ENCODE measurements at places on chromosomes 12 and 14.

DNA sequence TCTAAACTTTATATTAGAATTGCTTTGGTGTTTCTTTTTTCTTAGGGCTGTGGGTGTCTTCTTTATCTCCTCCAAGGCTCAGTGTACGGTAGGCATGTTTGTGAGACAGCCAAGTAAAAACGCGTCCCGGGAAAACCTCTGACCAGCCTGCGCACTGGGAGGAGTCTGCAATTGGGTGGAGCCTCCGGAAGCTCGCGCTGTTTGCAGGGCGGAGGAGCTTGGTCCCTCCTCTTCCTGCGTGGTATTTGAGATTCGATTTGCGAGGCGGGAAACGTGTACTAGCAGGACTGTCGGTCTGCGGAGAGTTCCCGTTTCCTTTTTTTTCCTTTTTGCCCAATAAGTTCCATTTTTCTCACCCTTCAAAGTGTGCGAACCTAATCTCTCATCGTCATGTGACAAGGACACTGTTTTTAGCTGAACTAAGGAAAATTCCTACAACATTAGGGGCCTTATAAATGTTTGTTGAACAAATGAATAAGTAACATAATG is 182.1 kb upstream of the OTX2 start:
- DNase-seq = no peak

- peak; percentile 37 for DNase-seq
These were observed 3.3 kb upstream of the ASCL1 start for GRCh38 chr12:102954134-102954533.

- DNase-seq = peak; percentile 18
These were observed 242.5 kb upstream of the ATP2B1 start for GRCh38 chr12:89951050-89951693.

GRCh38 chr12:78034025-78034424 is 203.3 kb downstream of the NAV3 start:
- no peak for DNase-seq

DNA sequence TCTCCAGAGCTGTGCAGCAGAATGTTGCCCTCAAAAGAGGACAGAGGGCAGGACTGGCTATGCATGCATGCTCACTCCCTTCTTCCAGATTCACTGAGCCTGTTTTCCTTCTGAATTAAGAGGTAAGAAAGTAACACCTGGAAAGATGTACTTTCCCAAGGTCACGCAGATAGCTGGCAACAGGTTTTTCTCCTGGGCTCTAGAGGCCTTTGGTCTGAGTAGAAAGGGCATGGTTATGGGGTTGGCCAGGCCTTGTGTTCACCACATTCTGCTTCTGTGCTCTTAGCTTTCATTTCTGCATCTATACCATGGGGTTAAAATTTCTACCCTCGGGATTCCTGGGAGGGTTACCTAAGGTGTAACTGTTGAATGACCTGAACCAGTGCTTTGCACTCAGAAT is 57.5 kb downstream of the RASSF3 start:
- no peak for DNase-seq

GRCh38 chr12:123907726-123908476 is 64.7 kb downstream of the CCDC92 start:
- no peak for DNase-seq

- DNase-seq = no peak
These were observed 452.4 kb upstream of the NOVA1 start for GRCh38 chr14:27050208-27050607.

GRCh38 chr14:68395604-68396003 is 397.3 kb downstream of the ZFP36L1 start:
- DNase-seq = no peak

- DNase-seq = no peak
These were observed 9.5 kb downstream of the BEST3 start for GRCh38 chr12:69689638-69690037.

GRCh38 chr12:44889162-44889561 is 13.0 kb upstream of the NELL2 start:
- no peak for DNase-seq

DNA sequence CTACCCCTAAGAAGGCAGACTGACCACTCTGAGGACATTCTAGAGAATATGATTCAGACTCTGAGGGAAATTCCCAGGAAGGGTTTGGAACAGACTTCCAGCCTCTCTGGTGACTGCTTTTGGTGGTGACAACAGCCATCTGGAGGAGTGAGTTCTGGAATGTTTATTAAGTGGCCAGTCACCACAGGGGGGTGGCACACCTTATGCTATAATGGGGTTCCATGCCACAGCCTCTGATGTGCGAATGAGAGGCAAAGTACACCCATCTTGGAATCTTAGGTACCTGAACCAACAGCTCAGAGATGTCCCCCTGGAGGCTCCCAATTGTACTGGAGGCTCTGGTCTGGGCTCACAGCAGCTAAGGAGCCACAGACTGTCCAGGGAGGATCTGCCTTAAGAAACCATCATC is 9.5 kb upstream of the TINF2 start:
- no peak for DNase-seq

DNA sequence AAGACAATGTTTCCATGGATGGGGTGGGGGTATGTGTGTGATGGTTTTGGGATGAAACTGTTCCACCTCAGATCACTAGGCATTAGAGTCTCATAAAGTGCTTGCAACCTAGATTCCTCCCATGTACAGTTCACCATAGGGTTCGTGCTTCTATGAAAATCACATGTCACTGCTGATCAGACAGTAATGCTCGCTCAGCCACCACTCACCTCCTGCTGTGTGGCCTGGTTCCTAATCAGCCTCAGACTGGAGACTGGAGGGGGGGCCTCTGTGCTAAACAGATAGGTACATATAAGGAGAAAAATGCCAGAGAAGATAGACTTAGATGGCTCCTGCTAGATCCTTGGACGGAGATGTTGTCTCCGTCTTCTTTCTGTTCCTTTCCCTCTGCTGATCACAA is 1296.9 kb upstream of the SEL1L start:
- DNase-seq = no peak

GRCh38 chr12:5947006-5947405 is 1.9 kb upstream of the ANO2 start:
- no peak for DNase-seq

GRCh38 chr12:57370696-57371095 is 60.1 kb downstream of the R3HDM2 start:
- DNase-seq = no peak

GRCh38 chr12:97609957-97610356 is 147.4 kb downstream of the RMST start:
- DNase-seq = no peak

DNA sequence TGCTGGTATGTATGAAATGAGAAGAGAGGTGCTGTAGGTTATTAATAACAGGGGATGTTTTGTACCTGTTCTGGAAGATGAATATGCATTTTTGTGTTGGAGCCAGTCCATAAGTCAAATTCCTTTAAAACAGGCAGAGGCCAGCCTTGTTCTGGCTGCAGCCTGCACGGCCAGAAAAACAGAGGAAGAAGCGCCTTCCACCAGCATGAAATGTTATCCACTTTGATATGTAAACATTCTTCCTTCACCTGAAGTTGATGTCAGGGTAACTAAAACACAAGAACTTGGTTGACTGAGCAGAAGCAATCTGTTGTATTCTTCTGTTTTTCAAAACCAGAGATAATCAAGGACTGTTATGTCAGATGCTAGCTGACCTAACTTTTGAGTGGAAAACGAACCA is 237.9 kb upstream of the PLEKHG7 start:
- no peak for DNase-seq

DNA sequence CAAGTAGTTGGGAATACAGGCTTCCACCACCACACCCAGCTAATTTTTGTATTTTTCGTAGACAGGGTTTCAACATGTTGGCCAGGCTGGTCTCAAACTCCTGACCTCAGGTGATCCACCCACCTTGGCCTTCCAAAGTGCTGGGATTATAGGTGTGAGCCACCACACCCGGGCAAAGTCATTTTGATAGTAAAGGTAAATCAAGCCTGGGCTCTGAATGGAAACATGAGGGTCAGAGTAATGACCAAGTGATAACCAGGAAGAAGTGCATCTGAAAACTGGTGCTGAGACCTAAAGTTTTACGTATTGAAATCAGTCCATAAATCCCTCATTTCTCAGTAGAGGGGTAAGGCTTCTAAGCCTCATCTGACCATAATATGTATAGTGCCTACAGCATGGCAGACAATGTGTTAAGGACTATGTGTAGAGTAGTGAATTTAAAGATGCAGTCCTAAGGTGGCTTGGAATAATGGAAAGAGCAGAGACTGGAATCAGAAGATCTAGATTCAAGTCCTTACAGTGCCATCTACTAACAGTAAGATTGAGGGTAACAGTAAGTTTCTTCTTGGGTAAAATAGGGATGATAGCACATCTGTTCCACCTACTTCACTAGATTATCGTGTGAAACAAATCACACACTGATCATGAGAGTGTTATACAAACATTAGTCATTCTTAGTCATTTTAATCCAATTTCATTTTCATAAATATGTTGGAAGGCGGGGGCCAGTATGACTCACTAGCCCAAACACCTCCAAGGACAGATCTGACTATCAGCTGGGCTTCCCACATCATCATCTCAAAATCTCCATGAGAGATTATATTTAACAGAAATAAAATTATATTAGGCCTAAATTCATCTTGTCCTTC is 11.2 kb downstream of the MAP4K5 start:
- DNase-seq = no peak

- no peak for DNase-seq
These were observed 406.9 kb upstream of the SOX5 start for GRCh38 chr12:24356240-24356804.

- no peak for DNase-seq
These were observed 321.9 kb downstream of the RAD51B start for GRCh38 chr14:68141281-68142088.

- no peak for DNase-seq
These were observed 42.1 kb downstream of the SERPINA3 start for GRCh38 chr14:94654071-94654861.

GRCh38 chr14:76306131-76306530 is 69.8 kb upstream of the ESRRB start:
- DNase-seq = no peak

DNA sequence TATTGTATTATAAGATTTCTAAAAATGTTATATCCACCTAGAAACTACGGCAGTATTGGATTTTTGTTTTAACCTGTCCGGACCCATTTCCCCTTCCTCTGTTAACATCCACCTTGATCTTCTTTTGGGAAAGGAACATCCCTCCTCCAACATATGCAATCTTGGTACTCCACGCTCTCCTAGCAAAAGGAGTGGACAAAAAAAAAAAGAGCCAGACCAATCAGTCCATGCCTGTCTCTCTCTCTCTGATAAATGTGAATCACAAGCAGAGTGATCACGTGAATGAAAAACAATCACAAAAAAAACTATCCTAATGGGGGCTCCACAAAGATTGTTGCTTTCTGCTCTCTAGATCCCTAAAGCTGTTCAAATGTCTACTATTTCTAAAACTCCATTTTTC is 27.1 kb downstream of the OSBPL8 start:
- DNase-seq = no peak

DNA sequence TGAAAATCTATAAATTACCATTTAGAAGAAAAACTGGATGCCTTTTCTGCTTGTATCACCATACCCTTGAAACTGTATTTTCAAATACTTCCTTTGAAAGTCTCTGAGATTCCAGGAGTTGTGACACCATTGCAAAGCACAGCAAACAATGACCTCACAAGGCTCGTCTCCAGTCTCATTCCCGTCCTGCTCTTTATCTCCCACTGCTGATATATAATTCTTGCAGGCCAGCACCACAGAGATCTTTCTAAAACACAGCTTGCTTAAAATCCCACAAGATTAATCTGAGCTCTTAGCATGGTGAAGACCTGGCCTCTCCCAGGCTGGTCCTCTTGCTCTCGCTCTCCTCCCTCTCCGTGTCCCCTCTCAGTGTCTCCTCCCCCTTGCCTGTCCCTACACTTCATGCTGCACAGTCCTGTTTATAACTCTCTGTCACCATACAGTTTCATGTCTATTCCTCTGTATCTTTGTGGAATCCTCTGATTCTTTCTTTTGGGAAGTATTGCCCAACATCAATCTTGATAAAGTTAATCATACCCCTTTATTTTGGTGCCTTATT is 51.8 kb downstream of the ZFYVE21 start:
- DNase-seq = no peak

- DNase-seq = no peak
These were observed 30.0 kb downstream of the SLC39A9 start for GRCh38 chr14:69428289-69428998.

DNA sequence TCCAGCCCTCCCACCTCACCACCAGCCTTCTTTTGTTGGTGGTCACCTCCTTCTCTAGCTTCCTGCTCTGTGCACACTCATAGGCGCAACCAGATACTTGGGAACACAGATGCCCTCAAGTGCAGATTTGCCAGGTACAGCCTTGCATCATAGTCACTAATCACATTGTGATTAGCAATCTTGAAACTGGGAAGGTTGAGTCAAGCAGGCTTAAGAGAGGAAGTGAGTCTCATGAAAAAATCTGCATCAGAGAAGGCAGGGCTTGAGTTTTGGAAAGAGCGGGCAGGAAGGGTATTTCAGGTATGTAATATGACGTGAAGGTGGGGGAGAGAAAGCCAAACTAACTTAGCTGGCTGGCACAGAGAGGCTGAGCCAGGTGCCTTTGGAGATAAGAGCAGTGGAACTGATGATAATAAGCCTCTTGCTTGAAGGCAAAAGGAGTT is 2.7 kb upstream of the RABGGTA start:
- no peak for DNase-seq

DNA sequence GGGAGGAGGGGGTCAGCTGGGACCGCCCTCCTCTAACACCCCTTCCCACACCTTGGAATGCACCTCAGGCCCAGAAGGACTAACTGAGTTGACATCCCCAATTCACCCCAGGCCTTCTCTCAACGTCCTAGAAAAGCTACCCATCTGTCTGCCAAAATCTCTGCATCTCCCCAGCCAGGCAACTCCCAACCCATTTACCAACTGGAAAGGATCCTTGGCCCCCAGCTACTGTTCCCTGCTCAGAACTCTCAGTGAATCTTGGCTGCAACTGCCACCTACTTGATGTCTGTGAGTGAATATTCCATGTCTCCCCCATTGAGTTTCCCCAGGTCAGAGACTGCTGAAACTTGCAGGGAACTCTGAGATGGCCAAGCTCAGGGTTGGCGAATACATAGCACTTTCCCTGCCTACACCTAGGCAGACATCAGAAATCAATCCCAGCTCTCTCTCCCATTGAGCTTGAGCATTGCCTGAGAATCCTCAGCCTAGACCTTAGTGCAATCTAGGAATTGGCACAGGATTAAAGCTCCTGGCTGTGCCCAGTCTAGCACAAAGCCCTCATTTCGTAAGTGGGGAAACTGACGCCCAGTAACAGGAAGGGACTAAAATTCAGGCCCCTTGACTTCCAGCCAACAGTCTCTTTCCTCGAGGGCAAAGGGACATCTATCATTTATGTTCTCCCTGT is 71.9 kb upstream of the NCOR2 start:
- DNase-seq = no peak

DNA sequence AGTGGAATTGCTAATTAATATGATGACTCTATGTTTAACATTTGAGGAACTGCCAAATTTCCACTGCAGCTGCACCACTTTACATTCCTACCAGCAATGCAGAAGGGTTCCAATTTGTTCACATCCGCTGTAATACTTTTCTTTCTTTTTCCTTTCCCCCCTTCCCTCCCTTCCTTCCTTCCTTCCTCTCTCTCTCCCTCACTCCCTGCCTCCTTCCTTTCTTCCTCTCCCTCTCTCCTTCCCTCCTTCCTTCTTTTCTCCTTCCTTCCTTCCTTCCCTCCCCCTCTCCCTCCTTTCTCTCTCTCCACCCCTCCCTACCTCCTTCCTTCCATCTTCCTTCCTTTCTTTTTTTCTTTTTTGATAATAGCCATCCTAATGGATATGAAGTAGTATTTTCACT is 3.2 kb upstream of the PFKM start:
- no peak for DNase-seq

Measured in DMS153 (cell line).